PC-3 (cell line): ENCODE measurements at places on chromosomes 1 and 21.
A peak's percentile ranks its signal among the peaks of the same experiment; 100 is the strongest.

GRCh38 chr1:199756066-199756465, 271.4 kb upstream of the NR5A2 start:
- no peak for DNase-seq

DNA sequence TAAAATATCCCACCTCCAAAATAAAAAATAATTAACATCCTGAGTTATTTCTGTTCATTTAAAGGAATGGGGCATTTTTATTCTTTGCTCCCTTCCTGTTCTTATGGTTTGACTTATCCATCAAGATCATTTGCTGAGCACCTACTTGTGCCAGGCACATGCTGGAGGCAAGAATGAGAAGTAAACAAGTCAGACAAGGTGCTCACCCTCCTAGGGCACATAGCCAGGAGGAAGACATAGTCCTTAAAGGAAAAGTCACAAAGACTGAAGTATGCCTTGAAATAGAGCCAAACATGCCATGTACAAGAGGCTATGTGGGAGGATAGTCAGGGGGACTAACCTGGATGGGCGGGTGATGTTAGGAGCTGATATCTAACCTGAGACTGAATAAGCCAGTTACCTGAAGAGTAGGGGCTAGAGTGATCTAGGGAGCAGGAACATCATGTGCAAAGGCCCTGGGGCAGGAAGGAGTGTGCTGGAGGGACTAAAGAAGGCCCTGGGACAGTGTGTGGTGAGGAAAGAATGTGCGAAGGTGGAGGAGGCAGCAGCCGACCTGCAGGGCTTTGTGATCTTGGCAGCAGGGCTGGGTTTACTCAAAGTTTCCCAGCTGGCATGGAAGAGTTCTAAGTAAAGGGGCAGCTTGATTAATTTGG, 233.5 kb downstream of the MATN1 start:
- no peak for DNase-seq

- DNase-seq = peak; percentile 43
Observed at GRCh38 chr1:86687595-86687994, 16.8 kb upstream of the SH3GLB1 start.

DNA sequence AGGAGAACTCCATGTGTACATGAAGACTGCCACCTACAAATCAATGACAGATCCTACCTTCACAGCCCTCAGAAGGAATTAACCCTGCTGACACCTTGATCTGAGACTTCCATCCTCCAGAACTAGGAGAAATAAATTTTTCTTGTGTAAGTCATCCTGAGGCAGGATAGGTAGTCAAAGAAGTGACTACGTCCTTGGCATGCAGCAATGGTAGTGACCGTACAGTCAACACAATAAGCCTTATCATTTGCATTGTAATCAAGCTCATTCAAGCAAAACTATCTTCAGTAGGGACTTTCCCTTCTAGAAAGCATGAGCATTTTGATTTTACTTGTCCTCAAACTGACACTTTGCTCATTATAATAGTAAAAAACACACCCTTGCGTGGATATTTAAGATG, 64.0 kb upstream of the KCNK1 start:
- peak; percentile 31 for DNase-seq

- peak; percentile 99 for DNase-seq
Observed at GRCh38 chr1:37931361-37932158, 15.3 kb downstream of the INPP5B start.

DNA sequence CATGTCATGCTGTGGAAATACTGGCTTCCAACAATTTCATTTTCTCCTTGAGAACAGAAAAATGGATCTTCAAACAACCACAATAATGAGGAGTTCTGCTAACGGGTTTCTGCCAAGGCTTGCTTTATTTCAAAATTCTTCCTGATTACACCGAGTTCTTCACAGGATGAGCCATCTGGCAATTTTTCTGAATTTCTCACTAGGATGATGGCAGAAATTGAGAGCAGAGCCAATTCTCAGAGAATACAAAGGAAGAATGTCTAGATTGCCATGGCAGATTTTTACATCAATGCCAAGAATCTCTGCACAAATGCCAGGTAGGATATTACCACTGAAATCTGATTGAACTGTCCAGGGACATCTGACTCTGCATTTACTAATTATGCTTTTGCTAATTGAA, 619.0 kb upstream of the CHRM3 start:
- DNase-seq = no peak

GRCh38 chr1:56133522-56134472, 445.6 kb downstream of the PLPP3 start:
- no peak for DNase-seq

- no peak for DNase-seq
Observed at GRCh38 chr1:184836141-184836540, 81.5 kb upstream of the EDEM3 start.

DNA sequence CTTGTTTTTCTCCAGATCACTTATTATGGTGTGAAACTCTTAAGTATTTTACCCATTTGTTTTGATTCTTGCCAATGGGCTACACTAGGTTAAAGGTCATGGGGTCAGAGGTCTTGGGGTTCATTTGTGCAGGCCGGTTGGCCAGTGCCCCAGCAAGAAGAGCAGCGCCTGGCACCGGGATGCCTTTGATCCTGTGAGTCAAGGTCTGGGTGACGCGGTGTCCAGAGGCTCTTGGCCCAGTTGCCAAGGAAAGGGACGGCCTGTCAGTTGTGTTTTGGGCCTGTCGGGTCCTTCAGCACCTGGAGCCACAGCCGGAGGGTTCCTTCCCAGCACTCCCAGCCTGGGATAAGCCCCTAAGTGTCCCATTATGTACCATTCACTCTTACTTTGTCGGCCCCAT, 25.1 kb downstream of the RHBG start:
- DNase-seq = no peak

- DNase-seq = no peak
Observed at GRCh38 chr1:183194527-183195141, 8.6 kb downstream of the LAMC2 start.

GRCh38 chr1:11394592-11395245, 84.2 kb upstream of the DISP3 start:
- DNase-seq = no peak

- DNase-seq = no peak
Observed at GRCh38 chr1:212110617-212111016, 75.1 kb downstream of the DTL start.

DNA sequence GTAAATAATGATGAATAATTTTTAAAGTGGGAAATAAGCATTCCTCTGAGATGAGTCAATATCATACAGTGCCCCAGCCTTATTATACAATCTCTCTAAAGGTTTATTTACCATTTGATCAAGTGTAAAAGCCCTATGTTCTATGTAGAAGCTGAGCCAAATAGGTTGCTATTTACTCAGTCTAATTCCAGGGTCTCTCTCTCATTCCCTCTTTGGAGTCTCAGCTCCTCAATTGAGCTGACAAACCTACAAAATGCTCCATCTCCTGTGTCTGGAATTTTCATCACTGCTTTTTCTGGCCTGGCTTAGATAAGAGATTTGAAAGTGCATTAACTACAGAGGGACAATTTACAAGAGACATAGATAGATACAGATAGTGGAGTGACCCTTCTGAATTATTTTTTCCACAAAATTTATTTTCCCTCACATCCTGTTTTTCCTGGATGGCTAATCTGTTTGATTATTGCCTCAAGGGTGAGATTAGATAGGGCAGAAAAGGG, 24.8 kb upstream of the USH2A start:
- DNase-seq = peak; percentile 93

DNA sequence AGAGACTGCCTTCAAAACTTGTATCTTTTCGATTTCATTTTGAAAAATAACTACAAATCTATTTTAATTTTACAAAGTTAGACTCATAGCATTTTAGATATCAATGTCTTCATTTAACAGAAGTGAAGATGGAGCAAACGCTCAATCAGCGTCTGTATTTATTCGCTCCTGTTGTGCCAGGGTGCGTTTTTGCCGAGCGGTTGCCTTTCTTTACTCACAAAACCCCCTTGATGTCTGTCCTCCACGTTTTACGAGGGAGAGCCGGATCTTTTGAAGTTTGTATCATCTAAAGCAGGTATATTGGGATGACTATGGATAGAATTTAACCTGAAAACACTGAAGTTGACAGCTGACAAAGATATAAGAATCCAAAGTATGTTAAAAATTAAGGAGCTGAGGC, 44.6 kb downstream of the MRPL39 start:
- no peak for DNase-seq

DNA sequence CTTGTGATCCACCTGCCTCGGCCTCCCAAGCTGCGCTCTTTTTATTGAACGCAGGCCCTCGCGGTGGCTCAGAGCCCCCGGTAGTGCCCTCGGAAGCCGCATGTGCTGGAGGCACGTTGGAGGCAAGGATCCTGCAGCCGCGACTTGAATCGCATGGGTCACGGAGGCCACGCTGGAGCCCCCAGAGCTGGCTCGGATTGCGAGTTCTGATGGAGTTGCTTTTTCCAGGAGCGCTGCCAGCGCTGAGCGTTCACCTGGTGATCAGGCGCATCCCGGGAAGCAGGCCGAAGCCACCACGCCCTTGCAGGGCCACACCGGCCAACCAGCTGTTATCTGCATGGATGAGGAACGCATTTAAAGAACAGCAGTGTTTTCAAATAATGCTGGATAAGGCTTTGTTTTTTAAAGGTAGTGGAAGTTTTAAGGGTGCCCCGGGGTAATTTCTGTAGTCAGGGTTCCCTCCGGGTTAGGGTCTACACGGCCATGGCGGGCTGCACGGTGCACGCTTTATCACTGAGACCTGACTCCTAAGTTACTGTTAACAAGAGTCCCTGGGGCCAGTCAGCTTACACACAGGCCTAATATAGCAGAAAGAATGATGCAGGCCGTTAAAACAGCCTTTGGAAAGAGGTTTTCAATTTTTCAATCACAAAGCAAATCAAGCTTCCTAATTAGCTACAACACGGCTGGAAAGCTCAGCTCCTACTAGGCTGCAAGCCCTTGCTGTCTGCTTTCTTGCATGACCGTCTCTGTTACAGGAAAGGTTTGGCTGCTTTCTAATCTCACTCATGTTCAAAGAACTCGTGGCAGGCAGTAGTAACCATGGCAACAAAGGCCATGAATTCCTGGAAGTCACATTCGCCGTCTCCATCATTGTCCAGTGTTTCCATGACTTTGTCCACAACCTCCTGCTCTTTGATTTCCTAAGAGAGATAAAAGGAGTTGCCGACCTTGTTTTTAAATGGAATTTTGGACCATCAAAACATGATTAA, 6.0 kb downstream of the S100B start:
- DNase-seq = no peak

DNA sequence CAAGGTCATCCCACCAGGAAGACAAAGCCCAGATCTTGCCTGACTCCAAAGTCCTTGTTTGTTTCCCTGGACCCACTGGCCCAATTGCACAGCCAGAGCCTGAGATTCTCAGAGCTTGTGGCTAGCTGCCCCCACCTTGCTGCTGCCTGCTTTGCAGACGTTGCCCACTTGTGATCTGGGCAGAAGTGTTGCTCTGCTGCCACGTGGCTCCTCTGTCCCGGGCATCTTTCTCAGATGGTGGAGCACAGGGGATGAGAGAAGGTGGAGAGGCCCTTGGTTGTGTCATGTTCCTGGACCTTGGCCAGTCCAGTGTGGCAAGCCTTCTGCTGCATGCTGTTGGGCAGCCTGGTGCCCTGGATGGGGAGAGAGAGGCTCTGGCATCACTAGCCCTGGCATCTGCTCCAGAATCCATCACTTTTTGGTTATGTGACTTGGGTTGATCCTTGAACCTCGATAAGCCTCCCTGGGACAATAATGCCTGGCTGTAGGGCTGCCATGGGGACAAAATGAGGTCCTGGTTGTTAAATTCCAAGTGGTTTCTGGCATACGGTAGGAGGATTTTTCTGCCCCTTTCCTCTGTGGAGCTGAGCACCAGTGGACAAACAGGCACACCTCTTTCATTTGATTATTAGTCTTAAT, 1.5 kb upstream of the NR0B2 start:
- DNase-seq = no peak

DNA sequence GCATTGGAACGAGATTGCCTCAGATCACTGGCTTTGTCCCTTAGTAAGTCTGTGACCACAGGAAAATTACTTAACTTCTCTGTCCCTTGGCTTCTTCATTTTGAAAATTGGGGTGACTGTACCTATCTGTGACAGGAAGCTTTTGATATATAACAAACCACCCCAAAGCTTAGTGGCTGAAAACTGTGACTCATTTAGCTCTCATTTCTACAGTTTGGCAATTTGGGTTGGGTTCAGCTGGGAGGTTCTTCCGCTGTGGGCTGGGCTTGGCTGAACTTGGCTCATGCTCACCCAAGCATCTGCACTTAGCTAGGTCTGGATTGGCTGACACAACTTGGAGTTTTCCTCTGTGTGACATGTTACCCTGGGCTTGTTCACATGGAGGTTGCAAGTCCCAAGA, 14.0 kb downstream of the C1orf94 start:
- no peak for DNase-seq

GRCh38 chr21:29938776-29939103, 1.1 kb downstream of the GRIK1 start:
- DNase-seq = no peak

GRCh38 chr1:26410706-26411623, at the start of gene LIN28A:
Gene LIN28A, plus strand, starts transcription at chr1:26410817. Its CDS starts 75 bp downstream, at chr1:26410892.
- no peak for DNase-seq

- no peak for DNase-seq
Observed at GRCh38 chr1:114100148-114100547, 53.5 kb downstream of the SYT6 start.

- no peak for DNase-seq
Observed at GRCh38 chr1:226033582-226033981, 28.9 kb upstream of the H3-3A start.

GRCh38 chr1:28291711-28292110, 32.4 kb downstream of the SESN2 start:
- no peak for DNase-seq

- DNase-seq = peak; percentile 59
Observed at GRCh38 chr1:152164517-152165136, 5.6 kb upstream of the RPTN start.

- DNase-seq = peak; percentile 67
Observed at GRCh38 chr1:200302192-200302920, 107.5 kb downstream of the ZNF281 start.

GRCh38 chr1:36743286-36744005, 260.7 kb upstream of the CSF3R start:
- no peak for DNase-seq

DNA sequence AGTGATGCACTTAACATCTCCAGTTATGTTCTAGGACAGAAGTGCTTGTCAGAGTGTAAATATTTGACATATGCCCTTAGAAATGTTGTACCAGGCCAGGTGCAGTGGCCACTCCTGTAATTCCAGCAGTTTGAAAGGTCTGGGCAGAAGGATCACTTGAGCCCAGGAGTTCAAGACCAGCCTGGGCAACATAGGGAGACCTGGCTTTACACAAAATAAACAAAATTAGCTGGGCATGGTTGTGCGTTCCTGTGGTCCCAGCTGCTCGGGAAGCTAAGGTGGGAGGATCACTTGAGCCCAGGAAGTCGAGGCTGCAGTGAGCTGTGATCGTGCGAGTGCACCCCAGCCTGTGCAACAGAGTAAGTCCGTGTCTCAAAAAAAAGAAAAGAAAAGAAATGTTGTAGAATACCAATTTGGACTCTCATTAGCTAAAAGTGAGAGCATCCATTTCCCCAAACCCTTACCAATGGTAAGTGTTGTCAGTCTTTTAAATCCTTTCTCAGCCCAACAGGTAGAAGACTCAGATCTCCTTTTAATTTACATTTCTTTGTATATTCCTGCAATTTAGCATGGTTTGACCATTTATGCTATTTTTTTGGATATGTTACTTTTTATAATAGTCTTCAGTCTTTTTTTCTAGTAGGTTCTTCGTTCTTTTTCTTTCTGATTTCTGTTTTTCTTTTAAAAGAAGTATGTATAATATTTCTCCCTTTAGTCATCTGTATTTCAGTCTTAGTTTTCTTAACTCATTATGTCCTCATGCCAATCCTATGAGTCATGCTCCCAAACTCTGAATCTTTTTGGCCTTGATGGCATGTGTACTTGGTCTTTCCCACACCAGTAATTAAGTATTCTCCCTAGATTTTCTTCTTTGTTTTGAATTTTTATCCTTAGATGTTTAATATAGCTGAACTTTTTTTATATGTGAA, 74.4 kb downstream of the CAMTA1 start:
- DNase-seq = peak; percentile 71
